ENCODE measurements at places on chromosomes 1 and 21.

DNA sequence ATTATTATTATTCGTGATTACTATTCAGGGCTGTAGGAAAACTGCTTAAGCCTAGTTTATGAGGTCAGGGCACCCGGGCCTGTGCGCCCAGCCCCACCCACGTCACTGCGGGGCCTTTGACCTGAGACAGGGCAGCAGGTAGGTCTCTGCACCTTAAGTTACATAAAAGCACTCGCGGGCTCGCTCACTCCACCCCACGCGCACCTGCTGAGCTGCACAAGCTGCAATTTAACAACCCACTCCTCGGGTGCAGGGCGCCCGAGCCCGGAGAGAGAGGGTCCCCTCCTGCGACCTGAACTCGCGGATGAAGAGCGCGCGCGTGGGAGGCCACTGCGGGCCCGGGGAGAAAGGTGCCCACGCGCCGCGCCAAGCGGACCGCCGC, 477 bp downstream of the ICMT start:
- no peak for DNase-seq

- DNase-seq, result no peak
These were observed 83.2 kb upstream of the PAPPA2 start for GRCh38 chr1:176379626-176380339.

DNA sequence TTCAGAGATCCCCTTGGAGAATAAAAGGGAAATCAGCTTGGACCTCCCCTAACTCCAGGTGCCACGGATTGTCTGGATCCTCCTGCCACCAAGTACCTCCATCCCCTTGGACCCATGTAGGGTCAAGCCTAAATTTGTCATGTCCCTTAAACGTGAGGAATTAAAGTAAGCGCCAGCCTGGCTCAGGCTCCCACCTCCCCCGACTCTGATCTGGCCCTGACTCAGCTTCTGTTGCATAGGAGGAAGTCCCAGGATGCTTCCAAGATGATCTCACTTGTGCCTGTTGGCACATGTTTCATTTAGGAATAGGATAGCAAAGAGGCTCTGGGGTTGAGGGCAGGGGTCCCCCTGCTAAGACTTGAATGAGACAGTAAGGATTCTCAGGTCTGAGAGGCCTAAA, 231.9 kb upstream of the JUN start:
- no peak for DNase-seq

- no peak for DNase-seq
These were observed 223.9 kb downstream of the PLPP3 start for GRCh38 chr1:56355422-56355821.

DNA sequence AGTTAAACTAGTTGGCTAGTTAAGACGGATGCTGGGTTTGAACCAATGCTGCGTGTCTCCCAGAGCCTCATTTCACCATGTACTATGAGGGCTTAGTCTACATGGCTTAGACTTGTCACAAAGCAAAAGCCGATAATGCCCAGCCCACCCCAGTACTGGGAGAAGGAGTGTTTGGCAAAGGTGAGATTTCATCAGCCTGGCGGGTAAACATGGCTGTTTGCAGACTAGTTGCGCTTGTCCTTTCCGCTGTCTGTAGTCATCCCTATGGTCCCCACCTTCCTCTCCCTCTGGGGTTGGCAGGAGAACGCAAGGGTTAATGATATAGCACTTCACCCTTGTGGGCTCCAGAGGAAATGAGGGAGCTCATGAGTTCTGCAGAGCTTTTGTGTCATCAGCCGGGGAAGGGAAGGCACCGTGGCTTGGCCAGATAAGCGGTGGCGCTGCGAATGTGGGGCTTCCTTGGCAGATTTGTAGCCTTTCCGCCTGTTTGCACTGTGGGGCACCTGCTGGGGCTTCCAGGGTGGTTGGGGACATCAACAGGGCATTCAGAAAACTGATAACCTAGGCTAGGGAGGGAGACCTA, 29.2 kb downstream of the SOX13 start:
- no peak for DNase-seq

- DNase-seq, result no peak
These were observed 211.1 kb downstream of the CAMTA1 start for GRCh38 chr1:6996371-6996770.

- peak; percentile 47 for DNase-seq
These were observed 574 bp downstream of the ITPKB start for GRCh38 chr1:226738421-226738994.

DNA sequence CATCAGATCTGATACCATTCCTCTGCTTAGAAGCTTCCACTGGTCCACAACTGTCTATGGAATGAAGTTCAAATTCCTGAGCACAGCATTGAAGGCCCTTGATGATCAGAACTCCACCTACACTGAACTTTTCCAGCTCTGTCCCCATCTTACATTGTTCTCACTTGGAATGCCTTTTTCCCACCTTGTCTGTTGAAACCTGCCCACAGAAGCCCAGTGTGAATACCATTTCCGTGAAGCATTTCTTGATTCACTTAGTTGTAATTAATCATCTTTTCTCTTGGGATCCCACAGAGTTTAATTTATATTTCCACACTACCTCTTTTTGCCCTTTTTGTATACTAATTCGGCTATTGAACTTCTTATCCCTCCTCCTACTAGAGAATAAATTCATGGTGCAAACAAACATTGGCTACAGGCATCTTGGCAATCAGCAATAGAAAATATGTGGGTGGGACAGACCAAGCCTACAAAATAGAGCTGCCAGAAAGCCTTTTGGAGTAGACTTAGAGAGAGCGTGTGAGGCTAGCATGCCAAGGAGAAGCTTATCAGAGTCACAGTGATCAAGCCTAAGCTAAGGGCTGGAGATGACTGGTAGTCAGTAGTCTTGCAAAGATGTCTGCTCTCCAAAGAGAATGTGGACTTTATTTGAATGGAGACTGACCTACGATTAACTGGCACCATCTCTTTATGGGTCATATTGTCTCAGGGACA, 26.1 kb downstream of the NHLH2 start:
- no peak for DNase-seq

DNA sequence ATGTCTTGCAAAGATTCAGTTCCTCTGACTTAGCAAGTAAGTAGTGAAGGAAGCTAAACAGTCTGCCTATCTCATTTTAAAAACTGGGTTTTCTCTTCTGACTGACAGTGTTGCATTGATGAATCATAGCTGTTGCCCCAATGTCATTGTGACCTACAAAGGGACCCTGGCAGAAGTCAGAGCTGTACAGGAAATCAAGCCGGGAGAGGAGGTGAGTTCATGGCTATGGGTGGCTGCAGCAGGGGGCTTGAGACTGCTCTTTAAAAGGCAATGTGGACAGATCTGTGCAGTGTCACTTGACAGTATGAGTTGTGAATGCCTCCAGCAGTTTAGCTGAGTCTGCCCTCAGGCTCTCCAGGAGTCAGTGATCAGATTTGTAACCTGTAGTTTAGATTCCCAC, 46.6 kb downstream of the SMYD2 start:
- DNase-seq, result peak; percentile 55

DNA sequence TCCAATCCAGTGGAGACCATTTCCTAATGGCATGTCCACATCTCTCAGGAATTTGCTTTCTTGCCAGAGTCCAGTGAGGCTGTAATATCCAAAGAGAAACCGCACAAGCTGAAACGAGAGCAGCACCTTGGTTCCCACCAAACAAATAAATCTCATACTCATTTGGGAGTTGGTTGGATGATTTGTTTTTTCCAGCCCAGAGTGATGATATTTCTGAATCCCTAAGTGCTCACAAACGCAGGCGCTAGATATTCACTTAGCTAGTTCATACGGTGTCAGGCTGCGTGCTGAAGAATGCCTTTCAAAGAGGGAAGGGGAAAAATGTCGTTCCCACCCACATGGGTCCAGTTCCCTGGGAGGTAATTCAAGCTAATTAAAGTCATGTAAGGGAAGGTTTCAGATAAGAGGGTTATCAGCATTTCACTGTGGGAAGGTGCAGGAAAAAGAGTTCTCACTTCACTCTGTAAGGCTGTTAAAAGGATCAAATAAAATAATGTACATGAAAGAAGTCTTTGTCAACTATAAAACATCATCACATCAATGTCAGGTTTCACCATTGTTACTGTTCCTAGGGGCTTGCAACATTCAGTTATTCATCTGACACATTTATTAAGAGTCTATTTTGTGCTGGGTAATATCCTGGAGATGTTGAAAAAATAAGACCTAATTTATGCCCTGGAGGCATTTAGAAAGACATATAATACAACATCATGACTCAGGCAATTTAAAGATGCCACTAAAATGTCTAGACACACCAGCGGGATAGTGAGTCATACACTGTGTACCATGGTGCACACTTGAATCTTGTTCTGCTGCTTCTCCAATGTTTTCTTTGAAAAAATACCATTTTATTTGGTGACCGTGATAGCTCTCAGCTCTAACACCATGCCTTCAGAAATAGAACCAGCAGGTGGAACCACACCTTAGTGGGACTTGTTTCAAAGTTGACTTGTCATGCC, 19.3 kb downstream of the DPT start:
- no peak for DNase-seq

DNA sequence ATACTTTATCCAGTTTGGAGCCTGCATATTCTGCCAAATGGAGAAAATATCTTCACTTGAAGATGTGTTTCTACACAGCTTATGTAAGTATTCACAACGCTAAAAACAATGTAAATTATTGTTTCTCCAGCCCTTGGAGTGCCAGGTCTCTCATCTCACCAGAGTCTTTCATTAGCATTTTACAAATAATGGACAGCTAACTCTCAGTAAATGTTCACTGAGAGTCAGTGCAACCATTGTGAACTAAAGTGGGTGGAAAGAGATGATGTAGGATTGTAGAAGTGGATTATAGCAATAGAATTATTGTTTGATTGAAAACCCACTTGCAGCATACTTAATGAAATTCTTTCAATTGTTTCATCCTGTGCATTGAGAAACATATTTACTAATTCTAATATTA, 8.3 kb upstream of the FAM177B start:
- DNase-seq, result no peak

DNA sequence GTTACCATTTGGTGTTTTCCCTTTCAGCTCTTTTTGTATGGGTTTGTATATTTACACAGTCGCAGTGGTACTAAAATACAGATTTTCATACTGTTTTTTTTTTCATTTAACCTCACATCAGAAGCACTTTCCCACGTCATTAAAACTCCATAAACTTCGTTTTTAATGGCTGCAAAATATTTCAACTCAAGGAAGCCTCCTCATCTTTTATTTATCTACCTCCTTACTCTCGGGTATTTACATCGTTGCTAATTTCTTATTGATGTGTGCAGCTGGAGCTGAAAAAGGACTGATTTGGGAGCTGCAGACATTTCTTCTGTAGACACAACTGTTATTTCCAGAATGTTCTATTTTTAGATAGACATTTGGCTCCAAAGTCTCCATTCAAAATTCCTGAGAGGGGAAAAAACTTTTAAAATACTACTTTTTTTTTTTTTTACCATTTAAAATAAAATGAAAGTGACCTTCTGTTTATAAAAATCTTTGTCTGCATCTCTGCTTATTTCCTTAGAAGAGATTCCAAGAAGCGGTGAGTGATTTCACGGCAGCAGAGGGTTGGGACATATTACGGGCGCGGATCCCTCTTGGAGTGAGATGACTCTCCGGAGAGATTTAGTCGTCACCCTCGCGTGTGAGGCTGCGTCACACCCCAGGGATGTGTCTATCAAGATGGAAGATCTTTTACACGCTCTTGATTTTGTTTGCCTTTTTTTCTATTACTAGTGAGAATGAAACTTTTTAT, 10.1 kb downstream of the RUNX3 start:
- DNase-seq, result no peak

GRCh38 chr1:101453844-101454243, 217.0 kb downstream of the S1PR1 start:
- no peak for DNase-seq

Data from NK-92 treated with Interleukin-12 subunit alpha and Interleukin-12 subunit beta, amount 100 ng/mL, for 24 hours (cell line).